ENCODE measurements at places on chromosomes 12 and 14.

GRCh38 chr12:92362785-92363184, 217.1 kb upstream of the BTG1 start:
- no peak for DNase-seq

GRCh38 chr12:116701432-116701831, 36.4 kb downstream of the SPRING1 start:
- no peak for DNase-seq

DNA sequence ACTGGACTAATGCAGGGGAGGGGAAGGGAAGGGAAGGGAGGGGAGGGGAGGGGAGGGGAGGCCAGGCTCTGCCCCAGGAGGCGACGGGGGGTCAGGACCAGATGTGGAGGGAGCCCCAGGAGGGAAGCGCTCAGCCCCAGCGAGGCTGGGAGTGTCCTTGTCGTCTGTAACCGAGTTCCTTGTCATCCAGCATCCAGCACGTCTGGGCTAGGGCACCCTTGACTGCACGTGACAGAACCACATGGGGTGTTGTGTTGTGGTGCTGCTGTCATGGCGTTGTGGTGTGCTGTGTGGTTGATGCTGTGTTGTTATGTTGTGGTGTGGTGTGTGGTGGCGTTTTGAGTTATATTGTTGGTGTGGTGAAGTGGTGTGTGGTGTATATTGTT, 28.4 kb upstream of the SFSWAP start:
- DNase-seq: no peak

DNA sequence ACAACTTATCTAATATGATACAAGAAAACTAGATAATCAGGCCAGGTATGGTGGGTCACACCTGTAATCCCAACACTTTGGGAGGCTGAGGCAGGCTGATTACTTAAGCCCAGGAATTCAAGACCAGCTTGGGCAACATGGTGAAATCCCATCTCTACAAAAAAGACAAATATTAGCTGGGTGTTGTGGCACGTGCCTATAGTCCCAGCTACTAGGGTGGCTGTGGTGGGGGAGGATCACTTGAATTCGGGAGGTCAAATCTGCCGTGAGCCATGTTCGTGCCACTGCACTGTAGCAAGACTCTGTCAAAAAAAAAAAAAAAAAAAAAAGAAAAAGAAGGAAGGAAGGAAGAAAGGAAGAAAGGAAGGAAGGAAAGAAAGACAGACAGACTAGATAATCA, 27.0 kb downstream of the ZCRB1 start:
- no peak for DNase-seq

- no peak for DNase-seq
Measured at GRCh38 chr12:121218588-121219352, 8.8 kb downstream of the P2RX4 start.

All from hippocampal formation (tissue), 2 donors.